Spleen (tissue), 13 donors: ENCODE measurements at places on chromosomes 13 and 19. TPM values are rescaled to one million over a fixed set of nuclear protein-coding genes. Genes with fewer than 3 reads are reported as not detected.

DNA sequence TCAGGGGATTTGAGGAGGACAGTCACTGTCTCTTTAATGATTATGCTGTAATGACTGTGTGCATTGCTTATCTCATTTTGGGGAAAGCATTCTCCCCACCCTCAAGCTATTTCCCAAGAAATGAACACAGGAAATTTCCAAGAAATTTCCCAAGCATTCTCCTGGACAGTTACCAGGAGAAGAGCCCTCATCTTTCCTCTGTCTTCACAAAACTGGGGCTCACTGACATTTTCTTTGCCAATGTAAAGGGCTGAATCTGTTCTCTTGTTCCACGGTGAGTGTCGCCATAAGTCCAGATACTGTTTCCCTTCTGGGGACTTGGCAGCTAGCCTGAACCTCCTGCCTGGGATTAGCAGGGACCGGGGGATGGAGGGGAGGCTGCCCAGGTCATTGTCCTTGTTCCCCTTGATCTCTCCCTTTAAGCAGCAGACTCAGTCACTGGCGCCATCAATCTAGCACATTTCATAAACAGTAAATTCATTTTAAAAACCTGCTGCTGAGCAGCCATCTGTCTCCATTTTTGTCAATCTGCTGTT lies 172.8 kb downstream of the DNAJC15 start:
- DNase-seq, result no peak

- DNase-seq, result peak; percentile 84
These were observed at the start of gene ZNF154 for GRCh38 chr19:57708641-57709361. TSS of gene ZNF154 (minus strand) at chr19:57709204. CDS start at chr19:57708971, 233 bp downstream.

DNA sequence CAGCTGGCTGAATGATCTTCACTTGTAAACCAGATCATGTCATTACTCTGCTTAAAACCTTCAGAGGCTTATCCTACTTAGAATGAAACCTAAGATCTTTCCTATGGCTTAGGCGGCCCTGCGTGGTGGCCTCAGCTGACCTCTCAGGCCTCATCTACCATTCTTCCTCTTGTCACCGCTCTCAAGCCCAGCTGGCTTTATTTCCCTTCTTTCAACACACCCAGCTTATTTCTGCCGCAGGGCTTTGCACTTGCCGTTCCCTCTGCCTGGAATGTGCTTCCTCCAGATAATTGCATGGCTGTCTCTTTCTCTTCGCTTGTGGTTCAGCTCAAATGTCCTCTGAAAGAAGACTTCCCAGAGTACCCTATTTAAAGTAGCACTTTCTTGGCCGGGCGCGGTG lies 3.6 kb upstream of the ASF1B start:
- DNase-seq, result no peak

GRCh38 chr19:49916839-49917733 lies 11.9 kb upstream of the ATF5 start:
- no peak for DNase-seq

GRCh38 chr13:46210362-46211083 lies 1.2 kb upstream of the LRRC63 start:
- no peak for DNase-seq

DNA sequence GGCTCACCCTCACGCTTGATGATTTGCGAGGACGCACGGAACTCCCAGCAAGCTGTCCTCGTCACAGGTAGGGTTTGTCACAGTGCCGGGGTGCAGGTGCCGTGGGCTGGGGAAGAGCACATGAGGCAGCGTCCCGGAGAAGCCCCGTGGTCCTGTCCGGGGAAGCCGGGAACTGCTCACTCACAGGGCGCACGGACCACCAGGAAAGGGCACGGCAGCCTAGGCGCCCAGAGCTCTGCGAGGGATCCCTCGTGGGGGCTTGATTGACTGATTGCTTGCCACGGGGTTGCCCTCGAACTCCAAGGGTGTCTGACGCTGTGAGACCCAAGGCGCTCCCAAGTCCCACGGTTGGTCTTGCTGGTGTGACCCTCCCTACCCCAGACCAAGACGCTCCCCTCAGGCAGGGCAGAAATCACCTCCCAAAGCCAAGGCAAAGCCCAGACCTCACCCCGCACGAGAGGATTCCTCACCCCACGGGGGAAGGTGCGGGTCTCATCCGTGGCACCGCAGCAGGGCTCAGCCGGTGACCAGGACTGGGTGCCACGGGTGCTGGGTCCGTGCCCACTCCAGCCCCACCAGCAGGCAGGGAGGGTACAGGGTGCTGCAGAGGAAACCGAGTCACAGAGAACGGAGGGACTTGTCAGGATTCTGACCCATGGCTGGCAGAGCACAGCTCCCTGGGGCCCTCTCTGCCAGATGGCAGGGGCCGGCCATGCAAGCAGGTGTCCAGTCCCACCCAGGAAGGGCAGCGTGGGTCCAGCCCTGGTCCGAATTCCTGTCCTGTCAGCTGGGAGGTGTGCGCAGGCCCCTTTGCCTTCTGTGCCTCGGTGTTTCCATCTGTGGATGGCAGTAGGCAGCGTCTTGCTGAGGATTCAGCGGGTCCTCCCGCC lies 7.7 kb downstream of the C2CD4C start:
- peak; percentile 51 for DNase-seq

PRODH2 gene
- total RNA-seq, result not detected

OSCAR gene
- 49.5 TPM for total RNA-seq
